Activated T-cell treated with anti-CD3 and anti-CD28 coated beads, Interleukin-2, amount 50 U/mL, for 1 hour (primary cell): ENCODE measurements at places on chromosomes 4 and X.

DNA sequence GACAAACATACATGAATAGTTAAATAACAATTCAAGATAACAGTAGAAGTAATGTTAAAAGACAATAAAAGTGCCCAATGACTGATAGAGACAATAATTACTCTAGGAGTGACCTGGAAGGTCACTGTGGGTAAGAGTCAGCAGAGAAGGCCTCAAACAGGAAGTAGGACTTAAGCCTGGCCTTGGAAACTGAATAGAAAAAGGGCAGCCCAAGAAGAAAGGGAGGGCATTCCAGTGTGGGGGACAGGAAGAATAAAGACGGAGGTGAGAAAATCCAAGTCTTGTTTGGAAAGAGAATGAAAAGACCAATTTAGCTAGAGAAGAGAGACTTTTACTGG lies 6.0 kb downstream of the P2RY4 start:
- DNase-seq: no peak

GRCh38 chrX:15356444-15356843 lies 21.1 kb upstream of the PIGA start:
- no peak for DNase-seq

GRCh38 chr4:89308161-89308500 lies 531 bp upstream of the GPRIN3 start:
- DNase-seq: no peak

GRCh38 chr4:1294891-1295290 lies 5.2 kb downstream of the MAEA start:
- no peak for DNase-seq

DNA sequence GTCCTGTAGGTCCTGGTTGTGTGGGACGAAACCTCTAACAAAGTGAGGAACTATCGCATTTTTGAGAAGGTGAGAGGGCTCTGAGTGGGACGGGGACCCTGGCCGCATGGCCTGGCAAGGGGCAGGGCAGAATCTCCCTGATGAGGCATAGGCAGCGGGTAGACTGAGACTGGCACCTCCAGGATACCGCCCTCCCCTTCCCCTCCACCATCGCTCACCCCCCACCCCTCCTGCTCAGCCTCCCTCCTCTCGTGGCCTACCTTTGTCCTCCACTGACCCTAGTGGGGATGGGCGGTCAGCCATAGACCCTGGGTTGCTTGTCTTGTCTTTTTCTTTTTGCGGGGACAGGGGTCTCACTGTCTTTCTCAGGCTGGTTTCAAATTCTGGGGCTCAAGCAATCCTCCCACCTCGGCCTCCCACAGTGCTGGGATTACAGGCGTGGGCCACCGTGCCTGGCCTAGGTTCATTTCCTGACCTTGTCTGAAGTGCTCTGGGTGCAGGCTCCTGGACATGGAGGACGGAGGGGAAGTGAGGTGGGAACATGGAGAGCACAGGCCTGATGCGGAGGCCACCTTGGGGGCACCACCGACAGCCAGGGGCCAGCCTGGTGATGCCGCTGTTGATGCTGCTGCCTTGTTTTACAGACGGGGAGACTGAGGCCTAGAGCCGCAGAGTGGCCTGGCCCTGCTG lies 10.5 kb upstream of the ADD1 start:
- DNase-seq: peak; percentile 5

DNA sequence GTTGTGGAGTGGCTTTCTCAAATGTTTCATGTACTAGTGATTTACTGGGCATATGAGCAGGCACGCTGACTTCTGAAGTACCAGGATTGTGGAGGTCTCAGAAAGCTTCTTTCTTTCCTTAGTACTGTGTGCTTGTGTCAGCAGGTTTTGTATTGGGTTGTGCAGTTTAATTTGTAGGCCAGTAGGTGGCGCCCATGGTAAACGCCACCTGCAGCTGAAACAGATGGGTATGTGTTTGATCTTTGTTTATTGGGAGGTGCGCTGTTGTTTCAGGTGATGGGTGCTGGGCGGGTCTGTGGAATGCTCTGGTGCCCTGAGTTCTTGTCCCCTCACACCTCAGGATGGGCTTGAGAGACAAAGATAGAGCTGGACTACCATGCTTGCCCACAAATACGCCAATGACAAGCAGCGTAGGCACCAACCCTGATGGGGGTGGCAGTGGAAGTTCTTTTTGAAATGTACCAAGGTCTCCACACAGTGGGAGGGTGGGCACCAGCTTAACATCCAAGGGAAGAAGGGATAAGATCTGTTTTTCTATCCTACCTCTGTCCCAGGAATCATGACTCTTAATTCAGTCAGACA lies 141.5 kb downstream of the RPS6KA6 start:
- DNase-seq: no peak

DNA sequence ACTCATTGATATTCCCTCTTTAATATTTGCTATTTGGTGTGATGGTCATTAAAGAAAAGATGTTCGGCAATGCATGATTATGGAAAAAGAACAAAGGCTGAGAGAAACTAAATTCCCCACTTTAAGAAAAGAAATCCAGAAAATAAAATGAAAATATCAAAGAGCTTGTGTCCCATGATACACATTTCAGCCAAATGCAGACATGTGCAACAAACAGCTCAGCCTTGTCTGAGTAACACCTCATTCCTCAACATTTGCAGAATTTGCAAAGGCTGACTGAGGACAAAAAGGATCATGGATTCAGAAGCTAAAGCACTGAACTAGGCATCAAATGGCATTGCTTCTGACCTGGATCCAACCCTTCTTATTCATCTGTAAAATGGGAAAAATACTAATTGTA lies 281.0 kb downstream of the RAB28 start:
- no peak for DNase-seq

DNA sequence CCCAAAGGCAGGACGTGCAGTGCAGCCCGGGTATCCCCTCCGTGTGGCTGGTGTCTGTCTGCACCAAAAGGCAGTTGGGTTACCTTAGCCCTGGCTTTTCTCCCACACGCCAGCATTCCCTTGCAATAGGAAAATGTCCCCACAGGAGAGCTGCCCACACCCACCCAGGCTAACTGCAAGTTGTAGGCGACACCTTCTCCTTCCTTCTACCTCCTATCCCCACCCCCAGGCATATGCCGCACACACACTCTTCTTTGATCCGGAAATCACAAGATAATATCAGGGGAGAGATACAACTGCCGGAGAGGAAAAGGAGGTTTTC lies 444 bp upstream of the APBB2 start:
- no peak for DNase-seq

DNA sequence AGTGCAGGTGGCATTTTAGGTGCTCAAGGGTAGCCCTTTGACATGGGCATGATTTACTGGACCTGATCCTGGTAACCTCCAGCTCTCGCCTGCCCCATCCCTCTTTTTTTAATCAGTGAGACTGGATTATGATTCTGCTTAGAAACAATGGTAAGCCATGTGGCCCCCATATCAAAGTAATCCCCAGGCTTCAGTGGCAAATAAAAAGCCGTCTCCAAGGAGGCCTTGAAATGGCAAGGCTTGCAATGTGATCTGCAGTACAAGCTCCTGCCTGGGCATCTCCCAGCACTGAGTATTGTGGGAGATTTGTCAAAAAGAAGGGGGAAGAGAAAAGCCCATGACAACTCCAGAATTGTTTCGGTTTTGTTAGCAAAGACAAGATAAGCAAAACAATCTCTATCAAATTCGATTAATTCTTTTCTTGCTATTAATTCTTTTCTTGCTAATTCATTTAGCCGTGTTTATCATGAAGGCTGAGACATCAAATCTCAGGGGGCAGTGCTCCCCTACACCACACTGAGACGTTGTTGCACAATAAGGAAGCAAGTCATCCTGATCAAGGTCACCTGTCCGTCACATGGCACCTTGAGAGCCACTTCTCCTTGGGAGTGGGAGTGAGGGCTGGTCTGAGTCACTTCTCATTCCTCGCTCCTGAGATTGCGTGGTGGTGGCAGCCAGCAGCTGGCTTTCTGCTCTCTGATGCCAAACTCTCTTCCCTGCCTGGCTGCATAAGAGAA lies 312.7 kb upstream of the GATB start:
- DNase-seq: no peak

- no peak for DNase-seq
Measured at GRCh38 chr4:123453061-123453680, 56.6 kb downstream of the SPRY1 start.

- DNase-seq: no peak
Measured at GRCh38 chr4:61239250-61239649, 39.1 kb downstream of the ADGRL3 start.

DNA sequence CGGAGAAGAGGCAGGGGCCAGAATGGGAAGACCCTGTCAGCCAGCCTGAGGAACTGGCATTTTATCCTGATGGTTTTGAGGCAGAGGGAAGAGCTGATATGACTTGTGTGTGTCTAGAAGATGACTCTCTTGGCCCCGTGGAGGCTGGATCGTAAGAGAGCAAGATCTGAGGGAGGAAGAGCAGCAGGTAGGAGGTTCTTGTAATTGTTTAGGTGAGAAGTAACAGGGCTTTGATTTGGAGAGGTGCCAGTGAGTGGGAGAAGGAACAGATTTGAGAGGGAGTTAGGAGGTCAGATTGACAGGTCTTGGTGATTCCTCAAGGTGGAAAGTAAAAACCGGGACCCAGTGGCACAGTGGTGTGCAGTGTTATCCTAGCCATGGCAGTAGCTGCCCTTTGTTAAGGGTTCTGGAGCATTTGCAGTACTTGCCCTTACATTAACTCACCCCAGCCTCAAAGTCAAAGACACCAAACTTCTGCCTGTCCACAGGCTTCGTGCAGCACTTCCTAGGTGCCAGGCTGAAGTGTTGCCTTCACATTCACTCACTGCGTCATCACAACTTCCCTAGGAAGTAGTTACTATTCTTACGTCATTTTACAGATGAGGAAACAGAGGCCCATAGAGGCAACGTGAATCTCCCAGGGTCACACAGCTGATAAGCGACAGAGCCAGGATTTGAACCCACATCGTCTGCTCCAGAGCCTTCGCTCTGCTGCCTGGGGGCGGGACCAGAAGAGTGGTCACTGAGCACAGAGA lies 23.7 kb downstream of the RTL5 start:
- DNase-seq: no peak
